ENCODE measurements at places on chromosomes 2 and 18. TPM values are rescaled to one million over a fixed set of nuclear protein-coding genes. Genes with fewer than 3 reads are reported as not detected.

Gene REEP1
- total RNA-seq: 4.1 TPM

Gene GYPC
- total RNA-seq: 220 TPM

Gene TBR1
- 1.2 TPM for total RNA-seq

Gene C2orf72
- total RNA-seq: 0.19 TPM

Gene CRYBA2
- not detected for total RNA-seq

Gene DNER
- total RNA-seq: 12.2 TPM

Gene SCN3A
- total RNA-seq: 1.4 TPM

Gene ITPRIPL1
- total RNA-seq: 7.6 TPM

DNA sequence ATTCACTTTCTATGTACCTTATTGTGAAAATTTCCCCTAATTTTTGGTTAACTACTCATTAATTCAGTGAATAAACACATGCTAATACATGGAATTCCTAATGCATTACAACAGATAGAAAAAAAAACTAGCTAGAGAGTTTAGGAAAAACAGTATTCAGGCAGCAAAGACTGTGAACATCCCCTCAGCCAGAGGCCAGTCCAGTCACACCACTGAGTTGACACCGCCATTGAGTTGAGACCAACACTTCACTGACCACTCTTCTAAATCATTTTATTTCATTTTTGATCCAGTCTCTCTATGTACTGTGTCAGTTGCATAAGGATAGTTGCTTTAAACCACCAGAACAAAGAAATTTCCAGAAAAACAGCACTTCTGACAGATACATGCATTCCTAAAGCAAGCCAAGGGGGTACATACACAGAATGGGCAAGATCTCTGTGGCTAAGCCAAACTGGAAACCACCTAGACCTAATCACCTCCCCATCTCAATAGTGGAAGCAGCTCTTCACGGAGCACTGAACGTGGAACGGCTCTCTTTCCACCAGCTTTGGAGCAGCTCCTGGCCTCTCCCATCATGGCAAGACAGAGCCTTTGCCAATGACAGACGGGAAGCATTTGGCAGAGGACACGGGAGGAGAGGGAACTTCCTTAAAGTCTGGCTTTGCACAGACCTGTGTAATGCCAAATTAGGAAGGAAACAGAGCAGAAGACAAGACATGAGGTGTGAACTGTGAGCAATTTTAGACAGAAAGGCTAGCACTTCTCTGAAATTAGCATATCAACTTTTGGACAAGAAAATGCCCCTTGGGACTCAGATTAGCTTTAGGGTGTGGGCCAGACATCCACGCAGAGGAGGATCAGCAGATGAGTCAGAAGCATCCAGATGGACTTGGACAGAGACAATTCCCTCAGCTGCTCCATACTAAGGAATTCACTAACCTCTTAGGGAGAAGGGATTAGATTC, 36.4 kb downstream of the CACNB4 start:
- no peak for DNase-seq

- DNase-seq: no peak
Observed at GRCh38 chr2:25159949-25160348, 8.4 kb downstream of the POMC start.

- no peak for DNase-seq
Observed at GRCh38 chr2:134490559-134490958, 228.2 kb downstream of the TMEM163 start.

DNA sequence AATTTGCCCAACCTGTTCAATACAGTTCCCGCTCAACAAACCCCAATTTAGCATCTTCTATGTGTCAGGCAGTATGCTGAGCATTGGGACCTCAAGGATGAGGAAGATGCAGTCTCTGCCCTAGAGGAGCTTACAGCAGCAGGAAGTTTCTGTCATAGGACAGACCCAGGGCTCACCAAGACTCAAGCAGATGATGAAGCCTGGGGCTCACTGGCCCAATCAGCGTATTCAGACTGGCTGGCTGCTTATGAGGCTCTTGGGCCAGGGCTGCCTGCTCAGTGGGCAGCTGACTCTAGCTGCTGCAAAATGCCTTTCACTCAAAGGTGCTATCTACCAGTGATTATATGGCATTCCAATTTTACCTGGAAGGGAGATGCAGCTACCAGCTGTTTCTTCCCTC, 2.1 kb downstream of the FAM178B start:
- DNase-seq: no peak

DNA sequence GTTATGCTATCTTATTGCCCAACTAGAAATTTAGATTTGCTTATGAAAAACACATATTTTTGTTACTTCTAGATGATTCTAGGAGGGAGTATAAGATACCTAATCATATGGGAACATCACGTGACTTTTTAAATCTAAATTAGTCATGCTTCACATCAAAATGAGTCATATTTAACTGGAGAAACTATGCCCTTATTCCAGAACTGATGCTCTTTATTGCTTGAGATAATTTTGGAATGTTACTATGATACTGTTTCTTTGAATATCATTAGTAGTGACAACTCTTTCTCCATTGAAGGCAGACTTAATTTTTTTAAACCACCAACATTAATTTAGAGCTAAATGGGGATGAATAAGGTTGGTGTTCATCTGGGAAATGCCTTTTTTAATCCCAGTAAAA, 19.9 kb upstream of the ELAC1 start:
- no peak for DNase-seq

DNA sequence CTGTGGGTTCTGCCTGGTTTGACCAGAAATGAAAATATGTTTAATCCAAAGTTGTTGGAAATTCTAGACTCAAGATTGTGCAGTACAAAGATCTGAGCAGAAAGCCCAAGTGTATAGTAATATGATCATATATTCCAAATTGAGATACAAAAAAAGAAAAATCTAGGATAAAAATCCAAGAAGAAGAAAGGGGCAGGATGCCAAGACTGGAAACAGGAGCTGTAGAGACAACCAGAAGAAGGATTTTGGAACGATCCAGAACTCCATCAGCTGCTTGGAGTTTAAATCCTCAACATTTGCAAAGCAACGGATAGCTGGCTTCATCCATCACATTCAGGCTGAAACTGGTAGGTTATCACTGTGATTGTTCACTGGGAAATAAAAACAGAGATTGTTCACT, 333.6 kb upstream of the UBE2E3 start:
- no peak for DNase-seq

DNA sequence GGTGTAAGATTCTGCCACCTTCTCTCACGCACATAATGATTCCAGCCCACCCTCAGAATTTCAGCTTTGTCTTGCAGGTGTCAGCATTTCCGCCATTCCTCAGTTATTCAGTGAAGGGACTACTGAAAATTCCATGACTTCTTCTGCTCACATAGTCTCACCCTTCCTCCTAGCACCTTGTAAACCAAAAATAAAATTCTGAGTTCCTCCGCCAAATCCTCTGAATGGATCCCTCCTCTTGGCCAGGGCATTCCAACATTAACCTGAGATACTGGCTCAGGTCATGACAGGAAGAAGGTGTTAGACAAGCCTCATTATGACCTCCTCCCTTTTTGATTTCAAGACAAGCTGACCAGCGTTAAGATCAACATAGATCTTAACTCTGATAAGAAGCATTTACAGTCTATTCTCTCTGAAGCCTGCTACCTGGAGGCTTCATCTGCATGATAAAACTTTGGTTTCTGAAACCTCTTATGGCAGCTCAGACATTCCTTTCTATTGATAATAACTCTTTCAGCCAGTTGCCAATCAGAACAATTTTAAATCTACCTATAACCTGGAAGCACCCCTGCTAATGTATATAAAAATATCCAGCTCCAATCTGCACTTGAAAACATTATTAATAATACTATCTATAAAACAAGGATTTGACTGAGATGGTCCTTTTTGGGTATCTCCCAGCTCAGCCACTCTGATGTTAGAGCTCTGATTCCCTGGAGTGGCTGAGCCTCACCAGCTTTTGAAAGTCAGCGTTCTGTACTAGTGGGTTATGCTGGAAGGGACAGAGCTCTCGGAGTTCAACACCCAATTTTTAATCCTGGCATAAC, 136.4 kb upstream of the APCDD1 start:
- no peak for DNase-seq

DNA sequence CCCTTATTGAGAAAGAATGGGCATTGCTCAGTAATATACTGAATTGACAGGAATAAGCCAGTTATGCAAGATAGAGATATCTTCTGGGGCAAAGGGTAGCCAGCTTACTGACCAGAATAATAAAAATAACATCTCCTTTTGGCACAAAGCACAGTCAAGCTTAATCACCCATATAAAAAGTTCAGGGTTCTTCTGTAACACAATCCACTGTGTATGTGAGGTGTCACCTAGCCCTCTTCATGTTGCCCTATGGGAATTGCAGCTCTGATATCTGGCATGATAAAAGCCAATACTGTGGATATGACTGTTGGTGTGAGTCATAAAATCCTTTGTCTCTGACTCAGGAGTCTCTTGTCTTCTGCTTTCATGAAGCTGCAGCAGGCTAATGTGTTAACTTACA, 90.8 kb downstream of the DSEL start:
- DNase-seq: no peak
